ENCODE measurements at places on chromosomes 12 and 14. TPM values are rescaled to one million over a fixed set of nuclear protein-coding genes. Genes with fewer than 3 reads are reported as not detected.

Gene TEX52
- total RNA-seq: not detected

Gene NANOG
- not detected for total RNA-seq

Gene PLEKHD1
- under 0.01 TPM for total RNA-seq

Gene STYX
- 22.2 TPM for total RNA-seq

Gene CACNA1C
- total RNA-seq: 0.38 TPM

Gene GCN1
- total RNA-seq: 83.6 TPM

GRCh38 chr14:101471723-101472517, 89.4 kb upstream of the DIO3 start:
- DNase-seq: no peak

DNA sequence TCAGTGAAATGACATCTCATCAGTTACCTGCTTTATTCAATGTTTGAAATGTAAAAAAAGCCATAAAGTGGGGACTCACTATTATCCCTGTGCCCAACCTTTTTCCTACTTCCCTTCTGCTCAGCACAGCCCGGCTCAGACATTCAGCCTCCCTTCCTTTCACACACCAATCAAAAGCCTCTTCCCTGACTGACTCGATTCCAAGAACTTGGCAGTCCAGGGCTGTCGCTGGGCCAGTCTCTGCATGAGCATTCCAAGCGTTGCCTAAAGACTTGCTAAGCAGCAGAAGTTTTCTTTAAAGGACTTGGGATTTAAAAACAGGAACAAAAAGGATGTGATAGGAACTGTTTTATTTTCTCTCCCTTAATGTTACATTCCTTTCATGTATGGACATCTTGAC, 22.7 kb downstream of the ITPR2 start:
- peak; percentile 59 for DNase-seq

- DNase-seq: no peak
Measured at GRCh38 chr12:125922330-125922729, 857.1 kb downstream of the AACS start.

DNA sequence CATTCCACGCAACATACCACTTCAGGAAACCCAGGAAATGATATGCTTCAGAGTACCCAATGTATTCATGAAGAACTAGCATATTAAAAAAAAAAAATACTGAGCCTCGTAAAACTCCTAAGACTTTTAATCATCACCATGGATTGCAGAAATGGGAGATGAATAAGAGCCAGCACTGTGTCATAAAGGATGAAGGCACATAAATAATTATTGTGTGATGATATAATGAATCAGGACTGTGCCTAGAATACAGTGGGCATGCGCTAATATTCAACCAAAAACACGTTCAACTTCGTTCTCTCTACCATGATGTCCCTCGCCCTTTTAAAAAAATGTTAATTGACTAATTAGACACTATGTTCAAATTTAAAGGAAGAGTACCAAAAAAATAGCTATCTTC, 68.7 kb downstream of the CIT start:
- no peak for DNase-seq

- DNase-seq: no peak
Measured at GRCh38 chr12:87302126-87302745, 727.0 kb downstream of the C12orf50 start.

GRCh38 chr12:104761091-104761490, 197.0 kb downstream of the SLC41A2 start:
- no peak for DNase-seq

- no peak for DNase-seq
Measured at GRCh38 chr12:12466157-12466556, 96.5 kb downstream of the DUSP16 start.

DNA sequence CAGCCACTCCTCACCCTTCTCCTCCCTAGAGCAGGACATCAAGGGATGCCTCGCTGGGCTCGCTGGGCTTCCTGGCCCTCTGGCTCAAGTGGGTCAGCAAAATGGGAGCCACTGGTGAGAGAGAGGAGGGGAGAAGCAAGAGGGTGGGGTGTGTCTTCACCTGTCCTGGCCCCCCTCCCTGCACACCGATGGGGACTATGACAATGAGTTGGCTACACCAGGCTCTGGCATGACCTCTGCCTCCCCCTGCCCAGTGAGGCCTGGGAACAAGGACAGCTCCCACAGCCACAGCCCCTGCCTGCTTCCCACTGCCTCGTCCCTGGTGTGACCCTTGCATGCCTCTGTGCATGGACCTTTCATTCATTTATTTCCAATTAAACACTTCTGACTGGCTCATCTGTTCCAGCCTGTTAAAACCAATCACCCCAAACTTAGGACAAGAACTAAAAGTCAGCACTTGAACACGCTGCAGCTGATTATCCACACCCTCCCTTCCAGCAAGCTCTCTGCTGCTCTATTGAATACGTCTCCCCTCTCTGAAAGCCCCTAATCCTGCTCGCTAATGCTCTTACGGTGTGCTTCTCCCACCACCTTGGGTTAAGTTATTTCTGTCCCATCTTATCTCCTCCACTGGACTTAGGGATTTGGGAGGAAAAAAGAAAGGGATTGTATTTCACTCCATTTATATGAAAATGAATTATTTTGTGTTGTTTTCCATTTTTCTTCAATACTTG, 5.8 kb upstream of the PPP2R5C start:
- DNase-seq: no peak

DNA sequence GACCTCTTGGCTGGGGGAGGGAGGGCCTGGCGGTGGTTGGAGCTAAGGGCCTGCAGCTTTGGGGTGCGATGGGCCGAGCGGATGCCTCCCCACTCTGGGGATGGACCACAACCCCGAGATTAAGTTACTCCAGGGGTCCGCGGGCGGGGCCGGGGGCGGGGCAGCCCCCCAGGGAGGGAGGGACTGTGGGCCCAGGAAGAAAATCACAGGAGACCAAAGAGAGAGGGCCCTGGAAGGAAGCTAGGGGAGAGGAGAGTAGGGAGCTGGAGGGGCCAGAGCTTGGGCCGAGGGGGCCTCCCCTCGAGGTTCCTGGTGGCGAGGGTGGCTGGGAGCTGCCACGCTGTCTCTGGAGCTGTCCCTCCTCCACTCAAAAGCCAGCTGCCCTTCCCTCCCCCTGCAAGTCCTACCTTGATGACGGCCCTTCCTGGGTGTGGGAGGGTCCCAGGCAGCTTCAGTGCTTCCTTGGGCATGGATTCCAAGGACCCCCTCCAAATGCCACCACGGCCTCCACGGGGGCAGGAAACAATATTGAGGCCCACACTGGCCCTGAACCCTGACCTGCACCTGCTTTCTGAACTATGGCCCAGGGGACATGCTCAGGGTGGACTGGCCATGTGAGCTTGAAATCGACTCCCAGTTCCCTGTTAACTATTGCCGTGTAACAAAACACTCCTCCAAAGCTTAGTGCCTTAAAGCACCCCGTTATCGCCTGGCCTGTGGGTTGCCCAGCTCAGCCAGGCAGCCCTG, 610 bp upstream of the NUDT14 start:
- no peak for DNase-seq

DNA sequence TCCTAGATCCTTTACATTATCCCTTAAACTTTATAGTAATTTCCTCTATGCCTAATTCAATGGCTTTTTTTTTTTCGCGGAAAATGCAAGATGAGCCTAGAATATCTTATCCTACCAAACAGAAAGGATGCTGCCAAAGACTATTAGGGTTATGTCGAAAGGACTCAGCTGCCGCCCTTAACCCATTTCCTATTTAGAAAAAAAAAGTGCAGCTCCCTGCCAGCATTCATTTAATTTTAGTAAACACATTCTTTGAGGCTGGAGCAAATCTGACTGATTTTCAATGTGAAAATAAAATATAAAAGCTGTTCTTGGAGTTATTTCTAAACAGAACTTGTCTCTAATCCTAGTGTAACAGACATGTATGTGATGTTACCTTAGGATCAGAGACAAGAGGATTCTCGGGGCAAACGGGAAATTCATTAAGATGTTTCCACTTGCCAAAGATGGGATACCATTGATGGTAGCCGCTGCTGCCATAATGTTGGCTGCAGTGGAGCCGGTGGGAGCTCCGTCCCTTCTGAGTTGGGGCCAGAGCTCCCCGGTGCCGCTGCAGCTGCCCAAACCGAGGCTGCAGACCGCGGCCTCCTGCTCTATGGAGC, 8.2 kb upstream of the A2M start:
- no peak for DNase-seq

DNA sequence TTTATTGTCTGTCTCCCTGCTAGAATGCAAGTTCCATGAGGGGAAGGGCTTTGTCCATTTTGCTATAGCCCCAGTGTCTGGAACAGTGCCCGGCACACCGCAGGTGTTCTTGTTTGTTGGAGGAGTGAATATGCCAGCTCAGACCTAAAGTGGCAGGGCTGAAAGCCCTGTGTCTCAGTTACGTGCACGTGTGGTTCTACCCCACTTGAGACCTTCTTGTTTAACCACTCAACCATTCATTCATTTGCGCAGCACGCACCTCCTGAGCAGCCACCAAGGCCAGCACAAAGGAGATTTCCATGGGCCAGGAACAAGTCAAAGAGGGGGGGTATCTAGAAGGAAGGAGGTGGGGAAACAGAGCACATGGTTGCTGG, 338.0 kb upstream of the FKBP4 start:
- no peak for DNase-seq

DNA sequence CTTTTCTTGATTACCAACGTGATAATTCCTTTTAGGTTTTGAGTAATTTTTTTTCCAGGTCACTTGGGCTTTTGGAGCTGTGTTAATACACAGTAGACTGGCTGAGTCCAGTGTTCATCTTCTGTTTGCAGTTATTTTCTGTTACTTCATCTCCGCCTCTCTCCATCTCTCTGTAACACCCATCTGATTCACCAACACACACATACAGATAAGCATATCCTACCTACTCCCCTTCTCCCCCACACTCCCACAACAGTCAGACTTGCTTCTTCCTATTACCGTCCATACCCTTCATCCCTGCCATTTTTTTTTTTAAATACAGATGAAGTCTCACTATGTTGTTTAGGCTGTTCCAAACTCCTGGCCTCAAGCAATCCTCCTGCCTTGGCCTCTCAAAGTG, 72.7 kb upstream of the MANSC4 start:
- DNase-seq: no peak
